ENCODE measurements at places on chromosomes 4 and X.

GRCh38 chrX:19793471-19793870 is 93.9 kb downstream of the SH3KBP1 start:
- DNase-seq = no peak

DNA sequence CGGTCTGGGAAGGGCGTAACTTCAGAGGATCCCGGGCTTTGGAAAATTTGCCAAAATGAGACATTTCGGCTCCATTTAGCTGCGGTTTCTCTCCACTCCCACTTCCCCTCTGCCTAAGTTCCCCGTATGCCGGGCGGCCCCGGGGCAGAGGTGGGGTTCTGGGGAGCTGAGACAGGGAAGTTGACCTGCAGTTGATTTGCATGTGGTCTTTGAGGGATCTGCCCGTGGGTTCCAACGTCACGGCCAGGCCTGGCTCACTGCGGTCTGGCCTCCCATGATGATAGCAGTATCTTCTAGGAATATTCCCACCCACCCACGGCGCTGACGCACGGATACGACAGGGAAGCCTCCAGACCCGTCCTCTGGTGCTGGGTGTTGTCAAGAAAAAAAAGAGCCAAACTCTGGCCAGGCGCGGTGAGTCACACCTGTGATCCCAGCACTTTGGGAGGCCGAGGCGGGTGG is 27.3 kb upstream of the CRLF2 start:
- no peak for DNase-seq

DNA sequence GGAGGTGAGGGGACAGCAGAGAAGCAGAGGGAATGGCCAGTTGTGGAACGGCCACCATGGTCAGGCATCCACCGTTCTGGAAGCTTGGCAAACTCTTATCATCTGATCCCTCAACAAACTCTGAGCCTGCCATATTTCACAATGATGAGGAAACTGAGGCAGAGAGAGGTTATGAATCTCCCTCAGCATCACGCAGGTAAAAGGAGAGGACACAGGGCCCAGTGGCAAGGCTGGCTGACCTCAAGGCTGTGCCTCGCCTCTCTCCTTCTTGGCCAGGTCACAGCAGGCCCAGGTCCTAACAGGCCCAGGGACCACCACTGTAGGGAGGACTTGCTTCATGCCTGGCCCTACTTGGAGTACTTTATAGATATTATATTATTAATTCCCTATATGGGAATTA is 242.8 kb downstream of the EVC2 start:
- no peak for DNase-seq

DNA sequence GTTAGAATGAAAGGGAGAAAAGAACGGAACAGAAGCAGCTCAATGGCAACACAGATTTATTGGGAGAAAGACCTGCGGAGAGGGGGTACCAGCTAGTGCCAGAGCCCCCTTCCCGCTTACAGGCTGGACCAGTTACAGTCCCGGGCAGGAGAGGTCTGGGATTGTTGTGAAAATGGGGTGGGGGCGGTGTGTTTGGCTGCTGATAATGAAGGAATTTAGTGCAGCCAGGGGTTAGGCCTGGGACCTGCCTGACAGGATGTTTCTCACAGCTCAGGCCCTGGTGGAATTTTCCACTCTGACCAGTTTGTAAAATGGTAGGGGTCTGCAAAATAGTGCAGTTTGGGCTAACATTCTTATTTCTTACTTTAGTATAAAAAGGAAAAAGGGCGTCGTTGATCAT is 75.4 kb upstream of the SPIN4 start:
- DNase-seq = no peak

DNA sequence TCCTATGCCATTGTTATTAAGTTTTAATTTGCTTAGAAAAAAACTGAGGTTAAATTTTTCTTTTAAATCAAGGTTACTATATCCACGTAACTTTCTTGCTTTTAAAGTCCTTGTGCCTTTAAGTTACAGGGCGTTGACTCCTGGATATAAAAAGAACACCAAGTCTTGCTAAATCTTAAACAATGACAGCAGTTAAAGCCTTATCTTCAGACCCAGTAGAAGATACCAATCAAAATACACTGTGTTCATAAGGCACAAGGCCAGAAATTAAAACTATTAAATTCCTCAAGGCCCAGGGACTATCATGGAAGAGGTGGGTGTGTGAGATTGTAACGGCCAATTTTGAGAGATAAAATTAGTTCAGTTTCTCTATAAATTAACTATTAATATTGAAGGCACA is 60.4 kb downstream of the PAGE2 start:
- DNase-seq = no peak

GRCh38 chr4:25901030-25901430 is 13.0 kb upstream of the SMIM20 start:
- no peak for DNase-seq

GRCh38 chr4:183284965-183285364 is 35.1 kb downstream of the CLDN22 start:
- peak; percentile 67 for DNase-seq

DNA sequence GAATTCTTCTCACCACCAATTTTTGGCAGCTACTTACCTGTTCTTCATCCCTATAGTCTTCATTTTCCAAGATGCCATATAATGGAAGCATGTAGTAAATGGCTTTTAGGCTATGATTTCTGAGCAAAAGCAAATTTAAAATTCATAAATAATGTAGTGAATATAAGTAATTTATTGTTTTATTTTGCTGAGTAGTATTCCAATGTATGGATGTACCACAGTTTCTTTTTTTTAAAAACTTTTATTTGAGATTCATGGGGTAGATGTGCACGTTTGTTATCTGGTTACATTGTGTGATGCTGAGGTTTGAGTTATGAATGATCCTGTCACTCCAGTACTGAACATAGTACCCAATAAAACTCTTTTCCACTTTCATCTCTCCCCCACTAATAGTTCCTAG is 369.1 kb downstream of the IL15 start:
- no peak for DNase-seq

- DNase-seq = peak; percentile 56
Measured at GRCh38 chrX:134679221-134679620, 20.9 kb upstream of the PLAC1 start.

DNA sequence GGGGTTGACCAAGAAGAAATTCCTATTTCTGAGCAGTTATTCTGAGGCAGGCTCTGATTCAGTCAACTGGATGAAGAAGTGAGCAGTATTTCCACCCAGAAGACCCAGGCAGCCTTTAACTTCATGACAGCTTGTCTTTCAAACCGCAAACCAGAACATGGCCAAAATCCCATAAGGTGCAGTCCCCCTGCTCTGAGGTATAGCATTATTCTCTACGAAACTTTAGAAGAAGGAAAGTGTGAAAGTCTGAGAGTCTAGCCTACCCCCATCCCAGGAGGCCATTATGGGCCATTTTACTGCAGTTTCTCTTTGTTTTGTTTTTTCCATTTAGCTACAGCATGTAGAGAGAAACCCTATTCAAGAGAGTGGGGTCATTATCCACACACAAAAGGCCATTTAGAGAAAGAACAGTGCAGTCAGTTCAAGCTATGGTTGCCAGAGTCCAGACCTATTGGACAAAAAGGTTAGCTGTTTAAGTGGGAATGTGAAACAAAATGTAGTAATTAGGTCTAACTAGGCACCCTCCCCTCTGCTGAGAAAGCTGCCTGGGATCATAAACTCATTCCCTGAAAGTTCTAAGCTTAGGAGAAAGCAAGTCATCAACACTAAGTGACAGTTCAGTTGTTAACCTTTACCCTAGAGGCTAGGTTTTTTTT is 52.1 kb upstream of the RASGEF1B start:
- DNase-seq = no peak

GRCh38 chr4:2859514-2859913 is 15.9 kb downstream of the ADD1 start:
- DNase-seq = no peak

- DNase-seq = no peak
Measured at GRCh38 chrX:54639018-54639345, 109.0 kb downstream of the GNL3L start.

GRCh38 chr4:104163820-104164219 is 330.9 kb downstream of the CXXC4 start:
- no peak for DNase-seq

- no peak for DNase-seq
Measured at GRCh38 chr4:84231539-84232055, 267.5 kb downstream of the NKX6-1 start.

DNA sequence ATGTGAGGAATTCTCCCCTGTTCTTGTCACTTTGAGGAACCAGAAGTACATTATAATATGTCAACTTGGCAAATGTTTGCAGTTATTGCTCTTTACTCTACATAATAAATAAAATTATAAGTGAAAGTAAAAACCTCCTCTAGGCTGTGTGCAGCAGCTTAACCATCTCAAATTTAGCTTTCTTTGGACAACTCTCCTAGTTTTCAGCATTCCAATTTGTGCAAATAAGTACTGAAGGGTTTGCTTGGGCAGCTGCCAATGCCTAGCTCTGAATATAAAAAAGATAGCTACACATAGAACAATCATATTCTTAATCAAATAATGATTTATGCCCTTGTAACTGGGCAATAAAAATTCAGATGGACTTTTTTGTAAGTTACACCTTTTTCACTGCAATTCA is 82.5 kb downstream of the GASK1B start:
- DNase-seq = no peak

DNA sequence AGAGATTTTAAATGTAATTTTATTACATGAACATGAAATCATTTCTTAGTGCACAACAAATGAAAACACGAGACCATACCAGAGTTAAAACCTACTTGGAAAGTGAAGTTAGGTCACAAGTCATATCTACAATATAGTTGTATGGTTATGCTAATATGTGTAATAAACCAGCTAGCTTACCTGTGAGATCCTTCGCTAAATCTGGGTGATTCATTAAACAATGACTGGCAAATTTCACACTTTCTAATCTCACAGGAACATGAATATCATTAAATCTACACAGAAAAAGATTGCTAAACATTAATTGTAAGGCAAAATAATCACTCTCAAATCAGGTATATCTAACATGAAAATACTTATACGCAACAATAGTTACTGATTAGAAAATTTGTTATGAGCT is 67.6 kb downstream of the PDS5A start:
- DNase-seq = no peak
